ENCODE measurements at places on chromosomes 6 and 20. TPM values are rescaled to one million over a fixed set of nuclear protein-coding genes. Genes with fewer than 3 reads are reported as not detected.

GRCh38 chr6:166348305-166348949, 6.1 kb upstream of the SFT2D1 start:
- H3K4me3 ChIP-seq, result no peak overlapping the region
- DNase-seq, result no peak
- peaks cover 5% of the 10 kb centered on the region for H3K27me3 ChIP-seq
- peak overlapping the region; percentile 4 for H3K27ac ChIP-seq
- H3K4me1 ChIP-seq, result peaks cover 14% of the 10 kb centered on the region

DNA sequence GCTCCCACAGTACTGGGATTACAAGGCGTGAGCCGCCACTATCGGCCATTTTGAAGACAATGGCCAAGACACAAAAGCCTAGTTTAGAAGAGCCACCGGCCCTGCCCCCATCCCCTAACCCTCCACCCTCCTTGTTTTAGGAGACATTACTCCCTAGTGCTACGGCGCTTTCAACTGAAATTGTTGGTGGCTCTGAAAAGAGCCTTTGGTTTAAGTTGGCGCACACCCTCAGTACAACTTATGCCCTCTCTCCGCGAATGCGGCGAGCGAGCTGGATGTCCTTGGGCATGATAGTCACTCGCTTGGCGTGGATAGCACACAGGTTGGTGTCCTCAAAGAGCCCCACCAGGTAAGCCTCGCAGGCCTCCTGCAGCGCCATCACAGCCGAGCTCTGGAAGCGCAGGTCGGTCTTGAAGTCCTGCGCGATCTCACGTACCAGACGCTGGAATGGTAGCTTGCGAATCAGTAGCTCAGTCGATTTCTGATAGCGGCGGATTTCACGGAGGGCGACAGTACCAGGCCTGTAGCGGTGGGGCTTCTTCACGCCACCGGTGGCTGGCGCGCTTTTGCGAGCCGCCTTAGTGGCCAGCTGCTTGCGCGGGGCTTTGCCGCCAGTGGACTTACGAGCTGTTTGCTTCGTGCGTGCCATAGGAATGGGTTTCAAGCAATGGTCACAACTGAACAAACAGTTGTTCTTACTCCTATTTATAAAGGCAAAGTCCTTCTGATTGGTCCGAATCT, 114.9 kb upstream of the BTN3A2 start:
- H3K4me1 ChIP-seq, result peaks cover 32% of the 10 kb centered on the region
- H3K27me3 ChIP-seq, result no peaks in the 10 kb centered on the region
- H3K36me3 ChIP-seq, result peaks cover 4% of the 10 kb centered on the region
- peak overlapping the region; percentile 89 for H3K4me3 ChIP-seq
- DNase-seq, result peak; percentile 75

GRCh38 chr6:21404577-21404976, 189.0 kb upstream of the SOX4 start:
- H3K27ac ChIP-seq, result no peak overlapping the region
- peaks cover 11% of the 10 kb centered on the region for H3K27me3 ChIP-seq
- no peaks in the 10 kb centered on the region for H3K36me3 ChIP-seq
- H3K4me3 ChIP-seq, result no peak overlapping the region
- H3K4me1 ChIP-seq, result no peaks in the 10 kb centered on the region

- H3K36me3 ChIP-seq, result no peaks in the 10 kb centered on the region
- H3K27ac ChIP-seq, result no peak overlapping the region
- H3K4me3 ChIP-seq, result no peak overlapping the region
- no peaks in the 10 kb centered on the region for H3K27me3 ChIP-seq
- H3K4me1 ChIP-seq, result peaks cover 8% of the 10 kb centered on the region
Observed at GRCh38 chr6:11689847-11690246, 88.8 kb downstream of the ADTRP start.

DNA sequence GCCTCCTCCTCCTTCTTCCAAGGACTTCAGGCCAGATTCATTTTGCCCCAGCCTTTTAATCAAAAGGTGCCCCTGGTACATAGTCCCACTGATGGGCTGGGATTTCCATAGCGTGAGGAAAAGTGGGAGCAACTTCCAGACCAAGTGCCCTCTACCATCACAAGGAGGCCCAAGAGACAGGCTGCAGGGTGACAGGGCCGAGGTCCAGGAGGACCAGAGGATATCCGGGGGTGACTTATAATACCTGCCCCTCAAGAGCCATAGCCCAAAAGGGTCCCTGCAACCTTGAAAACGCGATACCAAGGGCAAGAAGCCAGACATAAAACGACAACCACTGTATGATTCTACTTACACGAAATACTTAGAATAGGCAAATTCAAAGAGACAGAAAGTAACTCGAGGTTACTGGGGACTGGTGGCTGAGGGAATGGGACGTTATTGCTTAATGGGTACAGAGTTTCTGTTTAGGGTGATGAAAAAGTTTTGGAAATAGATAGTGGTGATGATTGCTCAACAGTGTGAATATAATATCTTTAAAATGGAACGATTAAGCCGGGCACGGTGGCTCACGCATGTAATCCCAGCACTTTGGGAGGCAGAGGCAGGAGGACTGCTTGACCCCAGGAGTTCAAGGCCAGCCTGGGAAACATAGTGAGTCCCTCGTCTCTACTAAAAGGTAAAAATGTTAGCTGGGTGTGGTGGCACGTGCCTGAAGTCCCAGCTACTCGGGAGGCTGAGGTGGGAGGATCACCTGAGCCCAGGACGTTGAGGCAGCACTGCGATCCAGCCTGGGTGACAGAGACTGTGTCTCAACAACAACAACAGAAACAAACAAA, 71.9 kb downstream of the NOL4L start:
- peak overlapping the region; percentile 78 for H3K4me3 ChIP-seq
- peak overlapping the region; percentile 88 for H3K27ac ChIP-seq
- no peak for DNase-seq

SDCBP2 gene
- 3.3 TPM for total RNA-seq

FAM184A gene
- 2.7 TPM for total RNA-seq

NINL gene
- 2.2 TPM for total RNA-seq

UBD gene
- 2.3 TPM for total RNA-seq
